ENCODE measurements at places on chromosomes 2 and 18.

DNA sequence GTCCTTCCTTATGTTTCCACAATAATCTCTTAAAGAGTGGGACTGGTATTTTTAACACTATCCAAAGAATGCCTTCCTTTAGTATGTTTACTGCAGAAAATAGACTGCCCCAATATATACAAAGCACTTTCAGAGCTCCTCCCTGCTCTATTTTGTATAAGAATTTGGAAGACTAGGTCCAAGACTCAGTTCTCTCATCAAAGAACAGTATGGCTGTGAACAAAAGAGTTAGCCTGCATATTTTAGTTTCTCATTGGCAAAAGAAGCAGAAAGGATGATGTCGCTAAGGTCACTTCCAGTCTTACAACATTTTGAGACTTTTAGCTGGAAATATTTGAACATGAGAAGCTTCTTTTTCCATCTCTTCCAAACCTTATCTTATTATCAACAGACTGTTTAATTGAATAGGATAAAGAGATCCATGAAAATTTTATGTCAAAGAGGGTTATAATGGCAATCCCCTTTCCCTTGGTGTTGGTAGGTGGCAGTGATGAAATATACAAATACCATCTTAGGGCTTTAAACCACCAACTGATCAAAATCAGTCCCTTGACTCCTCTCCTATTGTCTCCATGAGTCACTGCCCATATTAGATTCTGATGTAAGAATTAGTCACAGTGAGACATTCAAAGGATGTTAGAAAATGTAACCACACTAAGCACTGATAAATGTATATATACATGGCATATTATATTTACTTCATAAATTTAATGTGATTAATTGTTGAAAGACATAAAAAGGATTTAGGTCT lies 266.9 kb upstream of the DSEL start:
- no peak for DNase-seq

- no peak for DNase-seq
Observed at GRCh38 chr2:124983595-124983994, 958.5 kb downstream of the CNTNAP5 start.

DNA sequence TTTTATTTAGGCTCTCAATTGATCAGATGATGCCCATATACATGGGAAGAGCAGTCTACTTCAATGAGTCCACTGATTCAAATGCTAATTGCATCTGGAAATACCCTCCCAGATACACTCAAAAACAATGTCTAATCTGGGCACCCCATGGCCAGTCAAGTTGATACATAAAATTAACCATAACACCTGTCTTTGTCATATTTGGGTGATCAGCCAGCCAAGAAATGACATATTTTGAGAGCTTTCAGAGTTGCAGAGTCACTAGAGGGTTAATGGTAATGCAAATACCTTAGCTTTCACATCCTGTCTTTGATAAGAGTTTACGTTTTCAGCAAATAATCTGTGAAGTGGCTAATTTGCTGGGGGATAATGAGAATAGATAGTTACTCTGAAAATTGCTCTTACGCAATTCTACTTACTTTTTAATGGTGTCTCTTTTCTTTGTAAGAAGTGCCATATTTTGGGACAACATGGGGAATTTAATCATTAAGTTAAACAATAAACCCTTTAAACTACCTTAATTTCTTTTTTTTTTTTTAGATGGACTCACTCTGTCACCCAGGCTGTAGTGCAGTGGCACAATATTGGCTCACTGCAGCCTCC lies 49.1 kb downstream of the CCDC195 start:
- no peak for DNase-seq

DNA sequence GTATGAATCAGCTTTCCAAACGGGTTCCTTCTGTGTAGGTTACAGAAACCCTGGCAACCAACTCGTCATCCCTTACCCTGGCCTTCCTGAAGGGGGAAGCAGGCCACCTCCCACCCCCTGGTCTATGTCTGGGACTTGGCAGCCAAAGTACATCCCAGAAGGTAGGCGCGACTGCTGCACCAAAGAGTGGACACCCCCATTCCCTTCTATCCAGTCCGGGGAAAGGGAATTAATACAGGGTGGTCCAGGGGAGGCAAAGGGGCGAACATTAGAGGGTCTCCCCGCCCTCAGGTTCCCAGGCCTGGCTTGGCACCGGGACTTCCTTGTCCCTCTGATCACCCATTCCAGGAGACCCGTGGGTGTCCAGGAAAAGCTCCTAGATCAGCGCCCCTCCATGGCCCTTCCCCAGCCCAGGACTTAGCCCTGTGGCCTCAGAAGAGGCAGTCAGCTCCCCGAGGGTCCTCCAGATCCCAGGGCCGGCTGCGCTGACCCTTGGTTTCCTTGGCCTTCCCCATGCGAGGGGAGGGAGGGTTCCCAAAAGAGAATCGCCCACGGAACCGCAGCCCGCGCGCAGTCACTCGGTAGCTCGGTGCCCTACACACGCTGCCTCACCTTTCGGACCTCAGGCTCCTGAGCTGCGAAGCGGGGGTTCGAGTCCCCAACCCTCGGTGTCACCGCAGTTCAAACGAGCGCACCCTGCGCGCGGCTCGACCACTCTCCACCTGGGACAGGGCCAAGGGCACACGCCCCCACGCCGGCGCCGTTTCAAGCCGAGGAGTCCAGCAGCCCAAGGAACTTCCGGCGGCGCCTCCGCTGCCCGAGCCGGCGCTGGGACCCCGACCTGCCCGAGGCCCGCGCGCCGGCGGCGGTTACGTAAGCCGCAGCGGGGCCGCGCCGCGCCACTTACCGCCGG lies at the start of gene PER2:
PER2 (minus strand) TSS at position 874 of the 913 bp plus-strand sequence. CDS start 10,674 bp downstream, outside the sequence.
- peak; percentile 63 for DNase-seq

GRCh38 chr2:219967247-219968245 lies 340.1 kb downstream of the SLC4A3 start:
- no peak for DNase-seq

GRCh38 chr2:224711859-224712665 lies 4.1 kb downstream of the CCDC195 start:
- DNase-seq: no peak

GRCh38 chr18:63879709-63880108 lies 7.8 kb upstream of the SERPINB2 start:
- no peak for DNase-seq

GRCh38 chr2:225002039-225002655 lies 40.1 kb downstream of the DOCK10 start:
- peak; percentile 79 for DNase-seq

DNA sequence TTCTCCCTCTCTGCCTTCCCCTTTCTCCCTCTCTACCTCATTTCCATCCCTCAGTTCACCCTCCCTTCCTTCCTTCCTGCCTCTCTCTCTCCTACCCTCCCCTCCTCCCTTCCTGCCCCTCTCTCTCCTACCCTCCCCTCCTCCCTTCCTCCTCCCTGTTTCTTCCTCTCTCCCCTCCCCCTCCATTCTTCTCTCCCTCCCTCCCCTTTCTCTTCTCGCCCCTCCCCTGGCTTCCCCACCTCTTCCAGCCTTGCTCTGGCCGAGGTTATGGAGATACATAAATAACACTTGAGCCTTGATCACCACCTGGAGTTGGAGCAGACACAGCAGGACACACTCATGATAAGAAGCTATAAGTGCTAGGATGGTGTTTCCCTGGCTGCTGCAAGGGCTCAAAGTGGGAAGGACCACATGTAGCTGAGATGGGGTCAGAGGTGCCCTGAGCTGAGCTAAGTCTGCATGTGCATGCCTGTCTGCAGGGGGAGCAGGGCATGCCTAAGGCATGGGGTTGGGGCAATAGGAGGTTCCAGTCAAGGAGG lies 326.1 kb upstream of the HS6ST1 start:
- DNase-seq: no peak

- no peak for DNase-seq
Observed at GRCh38 chr2:191713837-191714236, 35.9 kb downstream of the NABP1 start.

DNA sequence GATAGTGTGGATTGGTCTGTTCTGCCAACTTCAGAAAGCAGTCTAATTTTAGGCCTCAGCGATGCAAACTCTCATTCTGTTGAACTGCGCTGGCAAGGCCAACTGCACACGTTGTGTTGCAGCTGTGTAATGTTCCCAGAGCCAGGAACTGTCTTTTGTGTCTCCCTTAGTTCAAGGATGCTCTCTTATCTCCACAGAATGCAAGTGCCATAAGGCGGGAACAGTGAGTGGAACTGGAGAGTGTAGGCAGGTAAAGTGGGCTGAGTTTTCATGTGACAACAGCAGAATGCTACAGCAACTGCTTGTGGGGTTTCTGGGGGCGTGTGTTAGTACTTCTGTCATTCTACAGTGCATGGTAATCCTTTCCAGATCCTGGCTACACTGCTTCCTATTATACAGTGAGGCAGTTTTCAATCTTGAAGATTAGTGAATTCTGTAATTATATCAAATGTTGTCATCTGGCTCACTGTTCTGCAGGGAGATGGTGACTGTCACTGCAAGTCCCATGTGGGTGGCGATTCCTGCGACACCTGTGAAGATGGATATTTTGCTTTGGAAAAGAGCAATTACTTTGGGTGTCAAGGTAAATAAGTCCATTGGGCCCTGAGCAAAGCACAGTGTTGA lies 125.8 kb downstream of the LAMA3 start:
- no peak for DNase-seq

DNA sequence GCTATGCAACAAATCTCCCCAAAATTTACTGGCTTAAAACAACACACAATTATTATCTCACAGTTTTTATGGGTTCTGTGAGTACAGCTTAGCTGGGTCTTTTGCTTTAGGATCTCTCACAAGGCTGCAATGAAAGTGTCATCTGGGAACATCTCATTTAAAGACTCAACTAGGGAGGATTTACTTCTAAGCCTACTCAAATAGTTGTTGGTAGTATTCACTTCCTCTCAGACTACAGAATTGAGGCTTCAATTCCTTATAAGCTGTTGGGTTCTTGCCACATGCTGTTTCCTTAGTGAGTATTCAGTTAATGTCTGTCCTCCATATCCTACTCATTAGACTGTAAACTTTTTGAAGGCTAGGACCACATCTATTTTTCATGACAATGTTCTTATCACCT lies 72.3 kb downstream of the MDH1 start:
- DNase-seq: no peak

DNA sequence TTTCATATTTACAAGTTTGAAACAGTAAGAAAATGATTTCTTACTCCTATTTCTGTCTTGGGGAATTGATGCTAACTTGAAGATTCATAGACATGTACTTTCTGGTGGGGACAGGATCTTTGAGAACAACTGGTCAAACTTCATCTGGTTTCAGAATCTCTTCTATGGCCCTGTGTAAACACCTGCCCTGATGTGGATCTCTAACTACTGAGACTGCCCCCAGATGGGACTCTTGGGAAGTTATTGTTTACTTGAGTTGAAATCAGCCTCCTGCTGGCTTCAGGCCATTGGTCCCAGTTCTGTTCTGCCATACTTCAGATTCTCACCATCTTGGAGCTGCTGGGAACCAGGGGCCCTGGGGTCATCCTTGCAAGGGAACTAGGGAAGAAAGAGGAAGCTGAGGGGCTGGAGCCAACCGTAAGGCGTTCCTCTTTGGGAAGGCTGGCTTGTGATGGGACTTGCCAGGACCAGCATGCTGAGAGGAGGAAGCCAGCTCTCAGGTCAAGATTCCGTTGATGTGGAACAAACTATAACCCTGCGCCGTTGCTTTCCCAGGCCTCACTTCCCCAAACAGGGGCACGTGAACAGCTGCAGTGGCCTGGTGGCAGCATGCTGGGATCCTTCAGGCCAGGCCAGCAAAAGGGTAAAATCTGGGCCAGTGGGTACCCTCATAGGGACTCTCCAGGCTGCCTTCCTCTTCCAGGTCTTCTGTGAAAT lies 135.5 kb upstream of the CXCR4 start:
- DNase-seq: no peak
